ENCODE measurements at places on chromosomes 4 and X.

GRCh38 chr4:128715616-128716015 is 93.9 kb upstream of the JADE1 start:
- no peak for DNase-seq

GRCh38 chr4:184666670-184667069 is 17.1 kb downstream of the PRIMPOL start:
- no peak for DNase-seq

DNA sequence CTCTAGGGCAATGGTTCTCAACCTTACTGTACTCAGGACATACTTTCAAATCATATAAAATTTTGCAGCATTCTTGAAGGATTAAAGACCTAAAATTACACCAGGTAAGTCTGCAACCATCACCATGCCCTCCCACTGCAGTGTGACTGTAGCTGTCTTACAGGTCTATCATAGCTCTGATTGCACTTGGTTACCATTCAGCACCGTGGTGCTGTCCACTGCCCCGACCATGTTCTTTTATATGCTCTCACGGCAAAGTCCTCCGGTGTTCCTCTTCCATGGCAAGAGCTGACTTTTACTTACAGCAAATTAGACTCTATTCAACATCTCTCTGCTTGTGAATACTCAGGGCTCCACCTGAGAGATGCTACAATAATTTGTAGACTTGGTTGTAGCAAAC is 11.5 kb downstream of the CRMP1 start:
- no peak for DNase-seq

DNA sequence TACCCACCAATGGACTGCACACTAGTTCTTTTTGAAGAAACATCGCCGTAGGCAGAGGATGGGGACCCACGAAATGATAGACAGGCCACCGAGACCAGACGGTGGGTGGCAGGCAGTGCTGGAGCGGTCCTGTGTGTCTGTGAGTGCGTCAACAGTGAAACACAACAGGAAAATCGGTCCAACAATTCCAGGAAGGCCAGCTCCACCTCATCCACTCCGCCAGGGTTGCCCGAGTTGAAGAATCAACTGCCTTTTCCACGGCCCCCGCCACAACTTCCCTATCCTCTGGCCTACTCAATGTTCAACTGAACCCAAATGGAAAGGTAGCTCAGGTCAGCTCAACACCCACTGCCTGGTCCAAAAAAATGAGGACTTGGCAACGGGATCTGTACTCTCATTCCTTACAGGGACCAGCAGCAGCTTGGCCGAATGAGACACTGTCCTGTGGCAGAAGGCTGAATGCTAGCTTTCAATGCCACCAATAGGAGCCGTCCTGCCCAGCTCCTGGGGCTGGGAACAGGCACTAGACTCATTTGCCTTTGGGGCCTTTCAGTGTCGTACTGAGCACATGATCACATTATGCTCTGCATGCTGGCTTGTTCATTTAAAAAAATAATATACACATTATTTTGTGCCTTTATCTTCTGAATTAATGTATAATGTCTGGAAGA is 43.5 kb downstream of the MID1 start:
- no peak for DNase-seq

DNA sequence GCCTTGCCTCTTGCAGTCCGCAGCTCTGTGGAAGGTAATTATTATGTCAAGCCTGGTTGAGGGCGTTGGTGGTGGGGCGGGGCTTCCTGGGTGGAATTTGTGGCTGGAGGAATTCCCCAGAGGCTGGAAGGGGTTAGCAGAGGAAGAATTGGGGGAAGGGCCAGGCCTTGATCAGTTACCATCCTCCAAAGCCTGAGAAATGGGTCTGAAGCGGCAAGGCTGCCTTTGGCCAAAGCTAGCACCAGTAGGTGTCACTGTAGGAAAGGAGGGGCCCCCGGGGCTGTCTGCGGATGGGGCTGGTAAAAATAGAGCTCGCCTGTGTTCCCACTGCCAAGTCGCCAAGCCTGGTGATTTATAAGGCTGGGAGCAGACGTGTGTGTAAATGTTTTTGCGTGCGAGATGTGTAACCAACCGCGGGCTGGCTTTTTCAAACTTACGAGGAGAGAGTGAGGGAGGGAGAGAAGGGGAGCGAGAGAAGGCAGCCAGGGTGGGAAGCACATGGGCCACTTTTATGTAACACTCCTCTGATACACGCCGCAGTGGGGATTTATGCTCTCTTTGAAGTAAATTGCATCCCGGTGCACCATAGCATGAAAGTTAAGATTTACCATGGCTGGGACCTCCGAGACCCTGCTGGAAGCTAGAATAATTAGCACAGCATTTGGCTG is 367.0 kb downstream of the BCOR start:
- no peak for DNase-seq

- no peak for DNase-seq
Measured at GRCh38 chrX:132748268-132748667, 210.2 kb downstream of the HS6ST2 start.

- DNase-seq: no peak
Measured at GRCh38 chrX:29687687-29688086, 527.7 kb upstream of the MAGEB2 start.

GRCh38 chrX:50432829-50433289 is 37.8 kb downstream of the DGKK start:
- DNase-seq: no peak

GRCh38 chr4:82394896-82395295 is 21.1 kb upstream of the HNRNPD start:
- no peak for DNase-seq
